ENCODE measurements at places on chromosomes 6 and 20. TPM values are rescaled to one million over a fixed set of nuclear protein-coding genes. Genes with fewer than 3 reads are reported as not detected.

Gene CEP57L1
- 11.1 TPM for total RNA-seq

Gene CNR1
- total RNA-seq, result under 0.01 TPM

Gene RBM38
- total RNA-seq, result 10.2 TPM

Gene NKX2-4
- not detected for total RNA-seq

Gene ZSCAN31
- total RNA-seq, result 9.1 TPM

Gene SLC4A11
- 5.2 TPM for total RNA-seq

Gene CD24
- total RNA-seq, result under 0.01 TPM

Gene TAGAP
- total RNA-seq, result not detected

Gene CSNK2A1
- 74.8 TPM for total RNA-seq

Gene OSER1
- total RNA-seq, result 30.7 TPM

Gene IPCEF1
- total RNA-seq, result 1.3 TPM

Gene PGC
- total RNA-seq, result not detected

Gene CCN6
- total RNA-seq, result not detected

Gene FAM50B
- total RNA-seq, result 4.8 TPM

Gene AIF1
- not detected for total RNA-seq

Gene BPIFB1
- total RNA-seq, result not detected

Gene HLA-DQB1
- not detected for total RNA-seq

Gene SNAP25
- total RNA-seq, result 0.22 TPM

Gene FOXQ1
- total RNA-seq, result not detected

Gene DEFB127
- not detected for total RNA-seq

Gene PI16
- not detected for total RNA-seq

Gene CLPSL1
- not detected for total RNA-seq

Gene C2
- total RNA-seq, result under 0.01 TPM

Gene AAR2
- 24.8 TPM for total RNA-seq

Gene MDC1
- 3.0 TPM for total RNA-seq

Gene SLC17A1
- total RNA-seq, result not detected

Gene TP53TG5
- total RNA-seq, result not detected

Gene PACSIN1
- not detected for total RNA-seq

Gene LAMA4
- 465 TPM for total RNA-seq

Gene TASP1
- total RNA-seq, result 5.0 TPM

Gene MRAP2
- 1.8 TPM for total RNA-seq

Gene ALDH5A1
- 0.44 TPM for total RNA-seq

Gene FRK
- under 0.01 TPM for total RNA-seq

Gene PPP1R3G
- total RNA-seq, result 1.6 TPM

Gene HLA-C
- total RNA-seq, result 247 TPM

Gene DDX27
- 13.9 TPM for total RNA-seq

Gene LY6G6C
- total RNA-seq, result not detected

Gene JAG1
- 78.0 TPM for total RNA-seq

Gene ARMH2
- total RNA-seq, result not detected

Gene FAM209A
- not detected for total RNA-seq

Gene XKR7
- under 0.01 TPM for total RNA-seq

Gene TFB1M
- total RNA-seq, result 11.7 TPM

Gene TMC2
- total RNA-seq, result not detected

Gene TCFL5
- total RNA-seq, result 7.2 TPM

Gene GRM1
- total RNA-seq, result under 0.01 TPM

Gene UBD
- 39.0 TPM for total RNA-seq

Gene HUS1B
- 0.79 TPM for total RNA-seq

Gene SALL4
- total RNA-seq, result 0.22 TPM

Gene COL20A1
- 0.20 TPM for total RNA-seq

Gene CRYBG1
- 7.4 TPM for total RNA-seq

Gene PYGB
- 62.3 TPM for total RNA-seq

Gene GPSM3
- 6.2 TPM for total RNA-seq

All from lung microvascular endothelial cell (primary cell).